H7 (cell line): ENCODE measurements at places on chromosomes 6 and 20. TPM values are rescaled to one million over a fixed set of nuclear protein-coding genes. Genes with fewer than 3 reads are reported as not detected.

DNA sequence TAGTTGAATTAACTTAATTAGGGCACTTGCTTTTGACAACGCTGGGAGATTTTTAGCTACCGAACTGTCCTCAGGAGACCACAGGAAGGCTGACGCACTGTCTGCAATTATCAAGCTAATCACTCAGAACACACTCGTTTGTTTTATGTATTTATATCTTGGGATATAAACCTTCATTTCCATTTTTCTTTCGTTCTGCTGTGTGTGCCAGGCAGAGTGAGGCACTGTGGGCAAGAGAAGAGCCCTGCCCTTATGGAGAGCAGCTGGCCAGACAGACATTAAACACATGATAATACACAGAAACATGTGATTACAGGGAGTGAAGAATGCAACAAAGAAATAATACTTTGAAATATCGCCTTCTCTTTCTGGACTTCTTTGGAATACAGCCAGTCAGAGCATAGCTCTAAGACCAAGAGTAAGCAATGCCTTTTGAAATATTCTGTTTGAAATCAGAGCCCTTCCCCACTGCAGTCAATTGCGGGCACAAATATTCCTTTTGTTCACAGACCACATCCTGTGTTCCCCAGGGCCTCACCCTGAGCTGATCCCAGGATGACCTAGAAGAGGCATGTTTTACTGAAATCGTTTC is 96.8 kb downstream of the ANKRD60 start:
- DNase-seq = no peak

DNA sequence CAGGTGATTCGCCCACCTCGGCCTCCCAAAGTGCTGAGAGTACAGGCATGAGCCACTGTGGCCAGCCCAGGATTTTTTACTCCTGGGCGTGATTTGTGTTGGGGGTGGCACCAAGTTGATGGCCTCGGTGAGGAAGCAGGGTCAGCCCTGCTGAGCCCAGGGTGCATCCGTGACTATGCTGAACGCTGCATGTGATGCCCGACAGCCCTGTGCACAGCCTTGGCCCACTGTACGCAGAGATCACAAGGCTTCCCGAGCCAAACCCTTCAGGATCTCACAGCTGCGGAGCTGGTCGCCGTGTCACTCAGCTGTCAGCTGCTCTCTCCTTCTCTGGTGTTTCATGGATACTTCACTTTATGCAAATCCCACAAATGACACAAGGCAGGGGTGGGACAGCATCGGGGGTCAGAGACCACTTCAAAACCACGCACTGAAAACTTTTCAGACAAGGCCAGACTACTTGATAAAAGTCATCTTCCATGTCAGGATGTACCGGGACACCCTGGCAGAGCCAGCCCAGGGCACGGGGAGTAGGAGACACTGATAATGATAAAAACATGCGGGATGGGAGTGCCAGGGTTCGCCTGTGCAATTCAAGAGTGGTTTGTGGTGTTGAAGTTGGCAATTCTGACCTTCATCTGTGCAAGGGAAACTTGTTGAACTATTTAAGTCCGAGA is 31.2 kb upstream of the RPS6KA2 start:
- DNase-seq = no peak

GRCh38 chr20:2221921-2222320 is 73.9 kb upstream of the TGM3 start:
- no peak for DNase-seq

DNA sequence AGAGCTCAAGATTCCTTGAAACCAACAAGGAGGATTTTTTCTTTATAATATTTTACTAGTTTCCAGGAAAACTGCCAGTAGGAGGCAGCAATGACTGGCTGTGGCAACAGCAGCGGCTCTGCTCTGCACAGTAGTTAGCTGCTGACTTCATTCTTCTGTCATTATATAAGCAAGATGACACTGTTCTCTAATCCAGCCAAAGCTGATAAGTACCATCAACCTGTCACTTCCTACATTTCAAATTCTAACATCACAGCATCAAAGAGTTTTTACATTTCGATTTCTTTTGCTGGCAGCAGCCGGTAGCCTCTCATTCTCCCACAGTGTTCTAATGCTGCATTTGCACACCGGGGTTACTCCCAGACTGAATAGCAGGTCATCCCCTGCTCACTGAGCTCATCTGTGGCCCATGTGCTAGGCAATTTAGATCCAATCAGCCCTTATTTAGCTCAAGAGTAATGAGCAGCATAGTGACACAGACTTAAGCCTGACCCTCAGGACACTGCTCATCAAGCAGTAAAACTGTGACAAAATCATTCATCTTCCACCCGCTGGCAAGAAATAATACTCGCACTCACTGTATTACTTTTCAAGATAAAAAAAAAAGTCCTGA is 67.8 kb downstream of the MMS22L start:
- peak; percentile 13 for DNase-seq

- DNase-seq = peak; percentile 28
Measured at GRCh38 chr6:144087789-144088426, 7.5 kb downstream of the SF3B5 start.

GRCh38 chr6:36276581-36277536 is 7.0 kb downstream of the PNPLA1 start:
- no peak for DNase-seq

DNA sequence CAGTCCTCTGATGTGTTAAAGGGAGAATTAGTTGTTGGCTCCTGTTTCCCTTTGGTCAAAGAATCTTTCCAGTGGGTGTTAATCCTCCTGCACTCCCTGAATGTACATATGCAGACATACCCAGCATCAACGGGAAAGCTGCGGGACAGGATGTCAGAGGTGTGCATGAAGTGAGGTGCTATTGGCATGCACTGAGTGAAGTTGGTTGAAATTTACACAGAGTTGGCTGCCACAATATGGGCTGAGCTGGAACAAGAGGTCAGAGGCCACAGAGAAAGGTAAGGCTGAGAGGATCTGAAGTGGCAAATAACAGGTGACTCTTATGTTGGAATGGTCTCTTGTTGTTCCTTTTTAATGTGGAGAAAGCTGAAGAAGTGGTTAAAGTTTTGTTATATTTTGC is 82.7 kb upstream of the AKIRIN2 start:
- DNase-seq = no peak

DNA sequence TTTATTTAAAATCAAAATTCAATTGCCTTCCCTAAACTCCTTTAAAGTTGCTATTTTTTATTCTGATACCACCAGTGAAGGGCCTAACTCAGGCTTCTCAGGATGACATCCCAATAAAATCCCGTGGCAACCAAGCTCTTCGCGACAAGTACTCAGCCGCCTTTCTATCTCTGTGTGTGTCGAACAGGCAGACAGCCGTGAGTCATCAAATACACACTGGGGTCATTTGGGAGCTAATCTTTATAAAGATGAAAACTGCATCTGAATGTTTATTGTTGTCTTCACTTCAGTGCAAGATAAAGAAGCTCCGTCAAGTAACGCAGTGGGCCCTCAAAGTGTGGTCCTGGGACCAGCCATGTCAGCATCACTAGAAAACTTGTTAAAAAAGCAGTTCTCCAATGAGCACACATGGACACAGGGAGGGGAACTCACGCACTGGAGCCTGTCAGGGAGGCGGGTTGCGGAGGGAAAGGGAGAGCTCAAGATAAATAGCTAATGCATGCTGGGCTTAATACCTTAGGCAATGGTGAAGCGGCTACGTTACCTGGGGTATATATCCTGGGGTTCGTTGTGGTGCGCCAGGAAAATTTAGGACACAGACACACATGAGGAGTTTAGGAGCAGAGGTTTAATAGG is 119.3 kb downstream of the RNF144B start:
- no peak for DNase-seq

GRCh38 chr6:122660296-122660695 is 50.1 kb downstream of the PKIB start:
- no peak for DNase-seq

DNA sequence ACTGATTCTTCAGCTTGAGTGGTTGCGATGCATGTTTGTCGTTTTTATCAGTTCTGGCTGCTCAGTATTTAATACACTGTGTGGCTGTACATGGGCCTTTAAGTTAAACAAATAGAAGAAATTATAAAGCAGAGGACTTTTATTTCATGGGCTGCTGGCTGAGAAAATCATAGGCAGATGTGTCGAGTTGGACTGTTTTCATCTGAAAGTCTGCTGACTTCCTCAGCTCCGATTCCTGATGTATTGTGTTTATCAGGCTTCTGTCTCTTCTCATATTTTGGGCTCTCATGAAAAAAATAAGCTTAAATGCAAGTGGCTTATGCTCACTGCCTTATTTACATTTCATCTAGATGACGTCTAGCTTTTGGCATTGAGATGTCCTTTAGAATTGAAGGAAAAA is 129.5 kb upstream of the GGTLC1 start:
- DNase-seq = no peak

DNA sequence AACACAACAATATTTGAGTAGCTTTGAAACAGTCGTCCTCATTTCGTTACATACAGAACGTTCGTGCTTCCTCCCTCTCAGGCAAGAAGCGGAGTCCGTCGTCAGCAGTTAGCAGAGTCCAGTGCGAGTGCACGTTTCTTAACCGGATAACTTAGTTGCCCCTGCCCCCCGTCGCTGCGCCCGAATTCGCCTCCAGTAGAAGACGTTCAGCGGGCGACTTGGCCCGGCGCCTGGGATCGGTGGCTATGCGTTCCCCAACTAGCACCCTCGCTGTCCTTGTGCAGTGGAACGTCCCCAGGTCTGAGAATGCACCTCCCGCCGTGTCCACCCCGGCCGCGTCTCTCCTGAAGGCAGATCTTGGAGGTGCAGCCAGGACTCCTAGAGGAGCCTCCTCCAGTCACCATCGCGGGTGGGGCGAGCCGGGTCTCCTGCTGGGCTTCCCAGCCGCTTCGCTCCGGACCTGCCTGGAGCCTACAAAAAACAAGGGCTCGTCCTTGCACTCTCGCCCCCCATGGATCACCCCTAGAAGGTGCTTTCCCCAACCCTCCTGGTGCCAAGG is 910 bp upstream of the PCSK2 start:
- peak; percentile 42 for DNase-seq

- DNase-seq = no peak
Measured at GRCh38 chr6:158069800-158070195, 88.1 kb downstream of the SYNJ2 start.

DNA sequence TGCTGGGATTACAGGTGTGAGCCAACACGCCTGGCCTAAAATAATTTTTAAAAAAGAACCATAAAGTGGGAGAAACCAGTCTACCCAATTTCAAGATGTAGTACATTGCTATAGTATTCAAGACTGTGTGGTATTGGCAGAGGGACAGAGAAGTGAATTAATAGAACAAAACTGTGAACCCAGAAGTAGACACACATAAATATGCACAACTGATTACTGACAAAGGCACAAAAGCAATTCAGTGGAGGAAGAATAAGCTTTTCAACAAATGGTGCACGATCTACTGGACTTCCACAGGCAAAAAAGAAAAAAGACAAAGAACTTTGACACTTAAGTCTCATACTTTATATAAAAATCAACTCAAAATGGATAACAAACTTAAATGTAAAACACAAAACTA is 15.5 kb downstream of the ZBTB2 start:
- no peak for DNase-seq

DNA sequence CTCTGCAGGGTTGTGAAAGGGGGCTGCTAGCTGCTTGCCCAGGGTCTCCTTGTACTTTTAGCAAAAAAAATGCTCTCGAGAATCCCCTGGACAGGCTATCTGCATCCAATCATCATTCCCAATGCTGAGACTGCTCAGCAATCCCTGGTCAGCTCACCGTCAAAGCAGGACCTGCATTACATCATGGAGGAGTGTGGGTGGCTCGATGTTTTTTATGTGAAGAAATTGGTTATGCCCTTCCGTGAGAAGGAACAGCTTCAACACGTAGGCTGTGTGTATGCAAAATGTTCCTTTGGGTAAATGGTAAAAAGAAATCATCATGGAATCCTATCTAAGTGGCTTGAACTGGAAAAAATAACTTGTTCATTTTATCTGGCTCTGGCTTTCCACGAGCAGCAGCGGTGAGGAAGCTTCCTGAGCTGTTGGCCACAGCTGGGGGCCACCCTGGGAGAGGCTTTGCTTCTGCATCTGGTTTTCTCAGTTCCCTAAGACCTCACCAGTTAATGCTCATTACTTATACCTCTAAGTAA is 111.4 kb downstream of the FYN start:
- no peak for DNase-seq

GRCh38 chr6:126039284-126039683 is 52.9 kb downstream of the TRMT11 start:
- no peak for DNase-seq

Gene SPATA25
- 0.41 and 5.1 TPM in 2 replicates for total RNA-seq

Gene CALHM4
- total RNA-seq = not detected in 2 replicates

Gene GSTA1
- total RNA-seq = 0.70 and 0.94 TPM in 2 replicates

Gene GABRR2
- total RNA-seq = not detected in 2 replicates

Gene KHDC1L
- 0.28 TPM in 1 of 2 replicates, not detected in the other for total RNA-seq
